ENCODE measurements at places on chromosomes 2 and 18.

DNA sequence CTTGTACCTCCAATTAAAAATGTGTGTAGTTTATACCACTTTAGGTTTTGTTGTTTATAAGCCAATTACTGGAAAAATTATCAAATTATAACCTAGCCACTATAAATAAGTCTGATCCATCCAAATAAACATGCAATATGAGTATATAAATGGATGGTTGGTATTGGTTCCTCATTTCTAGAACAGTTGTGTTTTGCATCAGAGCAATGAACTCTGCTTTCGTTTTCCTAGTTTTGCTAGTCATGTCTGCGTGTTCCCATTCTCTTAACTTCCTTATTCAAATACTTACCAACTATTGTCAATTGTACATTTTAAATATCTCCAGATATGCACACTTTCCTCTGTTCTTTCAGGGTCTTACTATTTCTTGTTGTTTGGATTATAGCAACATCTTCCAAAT lies 641.7 kb downstream of the NR4A2 start:
- no peak for DNase-seq

DNA sequence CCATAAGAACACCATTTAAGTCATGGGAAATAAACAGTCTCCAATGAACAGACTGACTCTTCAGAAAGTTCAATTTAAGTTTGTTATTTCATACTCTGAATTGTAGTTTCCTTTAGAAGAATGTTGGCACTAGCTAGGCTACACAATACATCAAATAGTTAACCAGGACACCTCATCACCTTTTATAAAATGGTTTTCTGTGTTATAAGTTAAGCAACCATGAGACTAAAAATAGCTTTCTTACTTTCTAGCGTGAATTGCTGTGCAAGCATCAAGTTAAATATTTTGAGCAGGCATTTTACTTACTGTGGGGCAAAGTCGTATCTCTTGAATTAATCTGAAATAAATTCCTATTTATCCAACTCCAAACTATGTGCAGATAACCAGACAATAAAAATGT lies 1092.6 kb upstream of the SLC39A10 start:
- no peak for DNase-seq

- peak; percentile 40 for DNase-seq
Measured at GRCh38 chr2:215929602-215930335, 83.6 kb downstream of the MREG start.

GRCh38 chr18:47543080-47543479 lies 291.6 kb upstream of the SKOR2 start:
- no peak for DNase-seq

GRCh38 chr2:198611201-198611600 lies 806.8 kb downstream of the PLCL1 start:
- DNase-seq = no peak

DNA sequence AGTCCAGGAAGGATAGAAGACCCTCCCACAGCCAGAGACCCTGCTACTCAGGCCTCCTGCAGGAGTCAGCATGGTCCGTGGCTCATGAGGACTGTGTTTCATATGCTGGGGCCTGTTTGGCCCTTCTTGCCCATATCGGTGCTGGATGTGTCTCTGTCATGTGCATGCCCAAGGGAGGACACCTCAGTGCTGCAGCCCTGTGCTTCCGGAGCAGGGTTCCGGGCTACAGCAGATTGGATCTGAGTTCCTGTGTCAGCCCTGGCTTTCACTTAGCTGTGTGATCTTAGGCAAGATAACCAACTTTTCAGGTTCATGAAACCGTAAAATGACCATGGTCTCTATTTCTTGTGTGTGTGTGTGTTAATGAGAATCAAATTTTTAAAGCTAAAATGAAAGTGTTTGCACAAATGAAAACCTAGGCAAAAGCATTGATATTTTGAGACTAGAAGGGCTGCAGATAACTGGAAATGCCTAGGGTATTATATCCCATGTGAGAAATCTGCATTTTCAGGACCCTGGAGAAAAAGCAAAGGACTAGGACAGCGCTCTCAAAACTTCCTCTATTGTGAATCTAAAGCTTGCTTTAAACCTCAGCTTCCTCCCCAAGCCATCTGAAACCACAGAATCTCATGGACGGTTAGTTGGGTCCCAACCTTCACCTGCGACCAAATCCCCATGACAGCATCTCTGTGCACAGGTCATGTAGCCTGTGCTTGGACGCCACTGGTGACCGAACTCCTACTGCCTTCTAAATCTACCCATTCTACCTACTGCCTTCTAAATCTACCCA lies 58.8 kb upstream of the CAPN13 start:
- DNase-seq = no peak

GRCh38 chr2:207616185-207616584 lies 9.0 kb downstream of the METTL21A start:
- DNase-seq = peak; percentile 85

- no peak for DNase-seq
Measured at GRCh38 chr2:176115883-176116813, at the start of gene HOXD10. Gene HOXD10 (plus strand): TSS chr2:176116778. CDS start chr2:176116834, 56 bp downstream.

DNA sequence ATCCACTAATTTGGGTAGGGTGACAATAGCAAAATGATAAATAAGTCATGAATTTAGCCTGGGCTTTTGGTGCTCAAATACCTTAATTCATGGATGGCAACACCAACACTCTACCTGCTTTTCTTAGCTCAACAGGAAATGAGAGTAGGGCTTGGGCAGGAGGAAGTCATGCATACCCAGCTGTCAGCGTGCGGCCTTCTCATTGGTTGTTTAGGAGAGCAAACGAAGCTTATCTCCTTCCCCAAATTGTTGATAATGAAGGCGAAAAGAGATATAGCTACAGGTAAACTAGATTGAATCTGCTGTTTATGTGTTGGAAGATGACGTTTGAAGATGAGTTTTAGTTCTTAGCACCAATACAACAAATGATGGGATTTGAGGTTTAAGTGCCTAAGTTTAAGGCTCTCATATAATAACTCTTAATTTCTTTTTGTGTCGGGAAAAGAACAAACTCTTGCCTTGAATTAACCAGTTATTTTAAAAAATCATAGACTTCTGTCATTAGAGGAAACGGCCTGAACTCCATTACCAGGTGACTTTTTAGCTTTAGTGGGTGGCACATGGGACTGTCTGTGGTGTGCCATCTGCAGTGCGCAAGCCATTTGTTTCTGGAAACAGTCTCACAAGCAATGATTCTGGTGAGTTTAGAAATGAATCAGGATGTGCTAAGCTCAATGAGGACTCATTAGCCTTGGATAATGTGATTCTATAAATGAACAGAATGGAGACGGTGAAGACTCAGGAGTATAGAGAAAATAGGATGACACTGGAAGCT lies 19.8 kb downstream of the MAP4K4 start:
- no peak for DNase-seq

DNA sequence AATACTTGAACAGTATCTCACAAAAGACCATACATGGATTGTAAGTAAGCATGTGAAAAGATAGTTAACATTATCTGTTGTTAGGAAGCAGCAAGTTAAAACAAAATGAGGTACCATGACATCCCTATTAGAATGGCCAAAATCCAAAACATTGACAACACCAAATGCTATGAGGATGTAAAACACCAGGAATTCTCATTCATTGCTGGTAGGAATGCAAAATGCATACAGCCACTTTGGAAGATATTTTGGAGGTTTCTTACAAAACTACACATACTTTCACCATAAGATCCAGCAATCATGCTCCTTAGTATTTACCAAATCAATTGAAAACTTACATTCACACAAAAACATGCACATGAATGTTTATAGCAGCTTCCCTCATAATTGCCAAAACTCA lies 30.9 kb upstream of the ICOS start:
- no peak for DNase-seq

DNA sequence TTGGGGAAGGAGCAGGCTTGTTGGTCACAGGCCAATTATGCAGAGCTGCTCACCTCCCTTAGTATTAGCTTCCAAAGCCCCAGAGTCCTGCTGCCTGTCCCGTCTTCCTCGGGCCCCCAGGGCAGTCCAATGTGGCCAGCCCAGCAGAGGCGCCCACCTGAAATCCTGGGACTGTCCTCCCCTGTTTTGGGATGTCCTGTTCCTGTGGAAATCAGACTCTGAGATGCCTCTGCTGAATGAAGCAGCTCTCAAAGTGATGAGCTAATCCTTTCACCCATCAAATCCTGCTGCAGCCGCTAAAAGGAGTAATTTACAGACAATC lies 105.3 kb downstream of the CABLES1 start:
- DNase-seq = no peak

DNA sequence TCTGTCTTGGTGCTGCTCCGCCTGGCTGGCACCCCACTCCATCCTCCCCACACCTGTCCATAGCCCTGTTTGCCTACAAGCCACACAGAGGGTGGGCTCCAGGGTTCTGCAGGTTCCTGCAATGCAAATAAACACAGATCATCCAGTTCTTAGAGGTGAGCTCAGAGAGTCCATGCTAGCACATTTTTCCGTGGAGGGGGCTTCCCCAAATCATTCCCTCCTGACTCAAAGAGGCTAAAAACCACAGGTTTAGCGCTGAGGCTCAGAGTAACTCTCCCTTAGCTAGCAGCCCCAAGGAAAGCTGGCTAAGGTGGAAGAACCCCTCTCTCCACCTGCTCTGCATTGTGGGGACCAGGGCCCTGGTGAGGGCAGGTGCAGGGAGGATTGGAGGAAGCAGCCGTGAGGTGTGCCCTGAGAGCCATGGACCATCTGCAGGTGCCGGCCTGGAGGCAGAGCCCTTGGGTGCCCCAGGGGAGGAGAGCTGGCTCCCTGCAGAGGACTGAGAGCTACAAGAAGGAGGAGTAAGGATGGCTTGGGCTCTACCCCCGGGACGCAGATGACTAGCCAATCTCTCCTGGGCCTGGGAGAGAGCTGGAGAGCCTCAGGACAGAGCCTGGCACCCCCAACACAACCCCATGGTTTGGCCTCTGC lies 23.8 kb upstream of the TEX44 start:
- DNase-seq = no peak

- DNase-seq = no peak
Measured at GRCh38 chr18:48914581-48915251, 36.0 kb downstream of the SMAD7 start.

DNA sequence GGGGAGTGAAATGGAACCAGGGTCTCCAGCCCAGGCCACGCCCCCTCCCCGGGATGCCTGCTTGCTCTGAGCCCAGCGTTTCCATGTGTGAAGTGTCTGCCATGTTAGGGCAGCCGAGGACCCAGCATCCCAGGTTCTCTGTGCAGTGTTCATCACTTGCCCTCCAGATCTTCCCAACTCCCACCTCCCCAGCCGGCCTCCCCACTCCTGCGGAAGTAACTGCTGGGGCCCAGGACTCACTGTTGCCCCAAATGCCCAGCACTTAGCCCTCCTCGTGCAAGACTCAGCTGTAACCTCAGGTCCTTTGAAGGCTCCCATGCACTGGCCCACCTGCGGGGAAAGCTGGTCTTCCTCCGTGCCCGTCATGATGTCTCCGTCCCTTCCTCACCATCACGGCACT lies 9.7 kb upstream of the PXDN start:
- no peak for DNase-seq

DNA sequence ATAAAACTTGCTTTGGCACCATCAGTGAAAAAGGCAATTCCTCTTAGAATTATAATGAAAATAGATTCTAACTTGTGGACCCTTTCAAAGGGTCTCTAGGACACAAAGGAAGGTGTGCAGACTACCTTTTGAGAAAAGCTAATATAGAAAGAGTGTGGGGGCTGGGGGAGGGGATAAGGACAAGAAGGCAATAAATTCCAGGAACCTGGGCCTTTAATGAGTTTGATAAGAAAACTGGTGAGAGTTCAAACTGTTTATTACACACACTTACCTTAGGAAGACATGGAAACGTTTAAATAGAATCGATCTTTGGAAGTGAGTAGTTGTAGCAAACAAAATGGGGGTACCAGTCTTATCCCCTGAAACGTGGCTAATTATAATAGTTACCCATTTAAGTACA lies 39.6 kb upstream of the PGAP1 start:
- no peak for DNase-seq

GRCh38 chr2:117360586-117360985 lies 453.9 kb upstream of the DDX18 start:
- DNase-seq = no peak

DNA sequence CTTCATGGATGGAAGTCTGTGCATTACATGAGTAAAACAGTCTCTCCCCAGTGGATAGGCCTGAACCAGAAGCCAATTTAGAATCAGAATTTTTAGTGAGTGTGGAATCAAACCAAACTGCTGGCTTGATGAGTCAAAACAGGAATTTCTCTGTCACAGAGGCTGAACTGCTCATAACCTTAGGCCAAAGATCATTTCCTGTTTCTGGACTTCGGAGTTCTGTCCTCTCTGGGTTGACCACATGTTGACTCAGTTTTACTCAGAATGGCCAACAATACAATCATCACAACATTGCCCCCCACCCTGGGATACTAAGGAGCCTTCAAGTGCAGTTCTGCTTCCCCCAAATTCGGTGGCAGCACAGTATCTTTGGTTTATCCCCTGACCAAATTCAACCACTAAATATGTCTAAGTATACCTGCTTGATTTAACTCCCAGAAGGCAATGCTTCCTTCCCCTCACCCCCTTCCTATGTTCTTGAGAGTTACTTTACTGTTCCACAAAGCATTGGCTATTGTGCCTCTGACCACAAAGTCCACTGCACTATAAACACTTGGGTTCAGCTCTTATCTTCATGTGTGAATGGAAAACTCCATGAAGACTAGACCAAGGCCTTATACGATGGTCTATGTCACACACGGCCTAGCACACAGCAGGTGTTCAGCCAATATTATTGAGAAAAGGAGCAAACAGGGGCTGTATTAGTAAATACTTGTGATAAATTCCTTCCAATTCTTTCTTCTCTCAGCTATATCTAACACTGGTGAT lies 67.8 kb downstream of the NXPH2 start:
- DNase-seq = peak; percentile 86

DNA sequence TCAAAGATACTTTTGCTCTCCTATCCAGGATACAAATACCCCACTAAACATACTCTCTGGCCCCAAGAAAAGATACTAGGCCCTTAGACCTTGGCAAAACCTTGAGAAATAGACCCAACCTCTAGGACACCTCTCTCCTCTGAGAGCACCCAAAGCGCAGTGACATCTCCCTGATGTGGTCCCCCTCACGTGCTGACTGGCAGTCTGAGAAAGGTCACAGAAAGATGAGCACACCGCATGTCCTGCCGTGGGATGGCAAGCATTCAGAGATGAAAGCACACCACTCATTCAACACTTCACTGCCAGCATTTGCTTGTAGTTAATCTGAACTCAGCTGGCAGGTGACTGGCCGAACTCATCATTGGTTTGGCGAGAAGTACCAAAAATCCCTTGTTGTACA lies 6.1 kb upstream of the TBC1D8 start:
- DNase-seq = no peak

DNA sequence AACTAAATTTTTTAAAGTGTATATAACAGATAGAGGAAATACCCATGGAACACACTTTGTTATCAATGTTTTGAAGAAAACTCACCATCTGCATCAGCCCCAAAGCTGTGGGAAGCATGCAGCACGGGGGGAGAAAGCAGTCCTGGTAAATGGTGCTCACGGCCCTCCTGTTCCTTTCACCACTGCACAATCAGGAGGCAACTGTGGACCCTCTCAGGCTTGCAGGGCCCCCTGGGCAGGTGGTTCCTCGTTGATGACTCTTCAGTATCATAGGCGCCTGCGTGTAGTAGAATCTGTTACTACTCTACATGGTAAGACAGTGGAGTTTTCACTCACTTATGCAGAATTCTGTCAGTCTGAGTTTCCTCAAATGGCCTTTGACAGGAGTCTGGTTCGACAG lies 4.9 kb upstream of the CNDP1 start:
- no peak for DNase-seq

Measured in ELR (cell line).